ENCODE measurements at places on chromosomes 12 and 14.
A peak's percentile ranks its signal among the peaks of the same experiment; 100 is the strongest.

DNA sequence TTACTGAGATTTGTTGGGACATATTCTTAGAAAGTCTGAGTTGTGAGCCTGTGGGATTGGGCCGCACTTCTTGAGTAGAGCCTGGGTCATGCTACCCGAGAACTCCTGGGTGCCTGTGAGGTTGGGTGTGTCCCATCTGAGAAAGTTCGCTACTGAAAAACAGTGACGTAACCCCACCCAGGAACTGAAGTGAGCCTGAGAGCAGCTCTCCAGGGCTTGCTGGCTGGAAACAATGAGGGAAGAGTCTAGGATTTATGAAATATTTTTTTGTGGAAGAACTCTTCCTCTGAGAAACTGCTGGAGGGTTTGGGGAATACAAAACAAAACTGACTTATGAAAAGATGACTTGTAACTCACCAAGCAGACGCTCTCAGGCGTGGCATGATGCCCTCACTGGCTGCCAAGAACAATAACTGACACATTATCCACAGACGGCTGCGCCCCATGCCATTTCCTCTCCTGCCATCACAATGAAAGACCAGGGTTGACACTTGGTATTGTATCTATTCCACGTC, 69.2 kb downstream of the RASSF3 start:
- peak; percentile 32 for DNase-seq

- DNase-seq, result no peak
Measured at GRCh38 chr12:104340177-104340576, 36.6 kb downstream of the EID3 start.

DNA sequence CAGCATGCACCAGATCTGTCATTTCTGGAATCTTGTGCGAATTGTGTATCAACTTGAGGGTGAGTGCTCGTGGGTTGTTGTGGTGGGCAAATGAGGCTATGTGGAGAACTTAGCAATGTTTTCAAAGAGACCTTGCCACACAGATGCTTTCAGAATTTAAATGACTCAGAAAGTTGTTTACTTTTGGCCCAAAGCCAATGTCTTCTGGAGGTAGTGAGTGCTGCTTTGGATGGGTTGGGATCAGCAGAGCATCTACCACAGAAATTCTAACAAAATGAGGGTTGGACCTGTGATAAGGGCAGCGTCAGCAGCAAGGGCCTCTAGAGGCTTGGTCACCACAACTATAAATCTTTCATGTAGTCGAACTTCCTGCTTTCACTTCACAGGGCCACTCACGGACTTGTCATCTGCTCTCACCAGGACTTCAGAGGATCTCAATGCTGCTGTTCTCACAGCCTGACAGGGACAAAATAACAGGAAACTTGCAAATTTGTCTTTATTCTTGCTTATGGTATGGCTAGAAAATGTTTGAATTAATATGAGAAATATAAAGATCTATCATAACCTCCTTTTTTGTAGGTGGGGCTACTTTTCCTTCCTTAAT, 111.4 kb downstream of the DACT1 start:
- DNase-seq, result no peak

DNA sequence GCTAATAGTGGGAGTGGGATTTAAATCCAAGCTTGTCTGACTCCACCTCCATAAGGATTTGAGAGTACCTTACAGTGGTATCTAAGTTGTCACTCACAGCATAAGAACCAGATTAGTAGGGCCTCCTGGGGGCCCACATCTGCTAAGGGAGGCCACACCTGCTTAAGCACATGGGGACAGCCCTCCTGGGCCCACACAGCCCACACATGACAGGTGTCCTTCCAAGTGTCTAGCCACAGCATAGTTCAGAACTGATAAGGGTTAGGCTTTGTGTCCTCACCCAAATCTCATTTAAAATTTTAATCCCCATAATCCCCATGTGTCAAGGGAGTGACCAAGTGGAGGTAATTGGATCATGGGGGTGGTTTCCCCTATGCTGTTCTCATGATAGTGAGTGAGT, 186.0 kb upstream of the HMGA2 start:
- no peak for DNase-seq

- DNase-seq, result no peak
Measured at GRCh38 chr14:52547526-52547925, 4.8 kb downstream of the TXNDC16 start.

- no peak for DNase-seq
Measured at GRCh38 chr14:30223966-30224365, 296.3 kb upstream of the PRKD1 start.

GRCh38 chr12:42564556-42564955, 25.0 kb downstream of the PRICKLE1 start:
- no peak for DNase-seq

DNA sequence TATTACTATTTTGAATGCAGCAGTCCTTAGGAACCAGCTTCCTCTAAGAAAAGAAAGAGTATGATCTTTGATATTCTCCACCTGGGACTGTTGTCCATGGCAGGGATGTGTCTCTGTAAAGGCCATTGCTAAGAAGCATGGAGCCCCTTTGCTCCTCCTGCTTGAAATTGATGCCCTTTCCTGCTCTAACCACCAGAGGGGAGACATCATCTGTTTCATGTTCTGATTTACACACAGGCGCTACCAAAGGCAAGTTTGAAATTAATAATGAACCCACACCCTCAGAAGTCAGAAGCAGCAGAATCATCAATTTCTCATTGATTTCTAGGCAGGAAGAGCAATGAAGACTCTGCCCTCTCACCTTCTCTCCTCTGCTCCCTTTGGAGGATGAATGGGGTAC, 253.8 kb downstream of the RMST start:
- DNase-seq, result no peak

DNA sequence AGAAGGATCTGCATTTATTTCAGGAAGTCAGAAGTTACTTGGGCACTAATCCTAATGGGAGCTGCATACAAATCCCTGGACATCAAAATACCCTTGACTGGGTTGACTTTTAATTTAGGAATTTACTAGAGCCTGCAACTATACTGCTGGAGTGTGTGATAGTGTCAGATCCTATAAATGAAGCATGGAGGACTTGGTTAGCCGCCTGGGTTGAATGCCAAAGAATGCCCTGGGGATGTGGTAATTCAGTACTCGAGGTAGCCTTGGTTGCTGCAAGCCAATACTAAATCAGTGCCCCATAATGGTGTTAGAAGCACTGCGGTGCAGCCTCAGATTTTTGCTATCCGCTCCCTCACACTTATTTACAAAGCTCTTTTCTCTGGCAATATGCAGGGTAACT, 184.9 kb downstream of the CAPZA3 start:
- DNase-seq, result no peak

DNA sequence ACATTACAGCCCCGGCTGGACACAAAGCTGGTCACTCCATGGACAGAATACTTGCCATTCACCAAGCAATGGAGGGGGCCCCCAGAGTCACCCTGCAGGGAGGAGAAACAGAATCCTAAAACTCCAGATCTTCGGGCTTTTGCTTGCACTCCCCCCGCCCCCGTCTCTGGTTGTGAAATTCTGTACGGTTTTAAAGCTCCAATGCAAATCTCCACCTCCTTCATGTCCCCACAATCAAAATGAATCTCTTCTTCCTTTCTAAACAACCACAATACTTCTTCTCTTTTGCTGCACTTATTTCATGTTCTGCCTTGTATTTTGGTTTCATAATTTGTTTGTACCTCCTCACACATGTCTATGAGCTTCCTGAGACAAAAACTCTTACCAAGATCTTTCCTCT, 5.8 kb upstream of the BIN2 start:
- DNase-seq, result no peak

DNA sequence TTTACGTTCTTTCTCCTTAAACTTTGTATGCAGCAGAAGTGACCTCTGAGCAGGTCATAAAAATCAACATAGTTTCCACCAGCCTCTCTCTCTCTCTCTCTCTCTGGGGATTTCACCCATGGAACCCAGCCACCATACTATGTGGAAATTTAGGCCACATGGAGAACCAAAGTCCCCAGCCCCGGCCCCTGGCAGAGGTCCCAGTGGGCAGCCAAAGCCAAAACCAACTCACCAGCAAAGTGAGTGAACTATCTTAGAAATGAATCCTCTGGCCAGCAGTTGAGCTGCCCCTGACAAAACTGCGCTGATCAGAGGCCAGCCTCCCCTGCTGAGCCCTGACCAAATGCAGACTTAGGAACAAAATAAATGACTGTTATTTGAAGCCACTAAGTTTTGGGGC, 9.2 kb downstream of the DUSP6 start:
- DNase-seq, result no peak

GRCh38 chr14:77033622-77034589, 5.4 kb upstream of the IRF2BPL start:
- peak; percentile 60 for DNase-seq

DNA sequence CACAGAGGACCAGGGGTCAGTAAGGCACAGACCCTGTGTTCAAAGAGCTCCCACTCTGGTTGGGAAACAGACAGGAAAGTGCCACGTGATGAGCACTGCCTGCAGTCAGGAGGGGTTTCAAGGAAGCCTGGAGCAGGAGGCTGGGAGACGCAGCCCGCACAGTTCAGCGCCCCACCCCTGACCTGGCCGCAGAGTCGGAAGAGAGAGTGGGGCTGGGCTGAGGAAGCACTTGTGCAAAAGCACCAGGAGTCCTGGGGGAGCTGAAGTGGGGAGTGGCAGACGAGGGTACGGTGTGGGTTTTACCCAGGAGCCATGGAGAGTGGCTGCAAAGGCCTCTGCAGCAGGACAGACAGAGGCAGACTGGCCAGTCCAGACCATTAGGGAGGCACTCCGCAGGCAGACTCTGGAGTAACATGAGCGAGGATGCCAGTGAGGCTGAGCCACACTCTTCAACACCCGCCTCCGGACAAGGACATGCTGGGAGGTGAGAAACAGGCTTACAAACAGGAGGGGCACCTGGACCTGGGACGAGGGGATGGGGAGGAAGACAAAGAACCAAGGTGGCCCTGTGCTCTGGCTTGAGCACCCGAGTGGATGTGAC, 85.7 kb upstream of the GPR68 start:
- no peak for DNase-seq

- DNase-seq, result no peak
Measured at GRCh38 chr12:119444462-119445044, 110.0 kb downstream of the CCDC60 start.

- DNase-seq, result no peak
Measured at GRCh38 chr12:67364228-67364627, 95.1 kb downstream of the CAND1 start.

GRCh38 chr12:1810201-1810930, 10.0 kb upstream of the LRTM2 start:
- DNase-seq, result no peak

- no peak for DNase-seq
Measured at GRCh38 chr12:3571724-3572123, 80.7 kb downstream of the PRMT8 start.

DNA sequence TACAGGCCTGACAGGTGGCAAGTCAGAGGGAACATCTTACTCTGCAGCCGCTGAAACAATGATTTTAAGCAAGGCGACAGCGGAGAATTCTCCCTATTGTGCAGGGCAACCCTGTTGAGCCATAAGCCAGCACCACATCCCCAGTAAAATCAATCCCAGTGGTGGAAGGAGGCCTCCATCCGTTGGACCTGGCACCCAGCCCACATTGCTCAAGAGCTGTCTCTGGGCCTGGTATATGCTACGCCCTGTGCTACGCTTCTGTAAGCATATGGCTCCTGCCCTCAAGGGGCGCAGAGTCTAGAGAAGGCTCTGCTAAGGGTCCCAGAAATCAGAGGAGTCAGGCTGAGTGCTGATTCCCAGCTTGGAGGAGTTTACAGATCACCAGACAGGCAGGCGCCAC, 265.5 kb downstream of the CACNA1C start:
- DNase-seq, result no peak

DNA sequence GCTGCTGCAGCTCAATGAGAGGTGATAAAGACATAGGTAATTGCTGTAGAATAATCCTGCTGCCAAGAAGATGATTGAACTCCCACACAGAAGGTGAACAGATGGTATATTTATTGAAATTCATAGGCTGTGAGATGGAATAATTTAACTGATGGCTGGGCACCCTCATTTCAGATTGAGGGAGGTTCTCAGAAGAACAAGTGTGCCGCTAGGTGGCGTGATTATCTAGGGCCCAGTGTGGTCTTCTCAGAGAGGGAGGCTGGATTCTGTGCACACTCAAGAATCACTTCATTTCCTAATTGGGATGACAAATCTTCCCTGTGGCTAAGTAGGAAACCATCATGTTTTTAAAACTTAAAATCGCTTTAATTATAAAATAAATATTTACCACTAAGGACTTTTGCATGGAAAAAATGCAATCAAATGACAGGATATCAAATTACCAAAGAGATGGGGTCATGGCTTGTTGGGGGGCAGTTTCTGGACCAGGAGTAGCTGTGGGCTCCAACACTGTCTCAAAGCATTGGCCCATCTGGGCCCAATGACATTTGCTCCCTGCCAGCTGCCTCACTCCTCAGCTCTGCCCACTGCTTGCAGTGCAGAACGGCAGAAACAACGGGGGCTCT, 132.3 kb downstream of the SNAPC1 start:
- peak; percentile 15 for DNase-seq

DNA sequence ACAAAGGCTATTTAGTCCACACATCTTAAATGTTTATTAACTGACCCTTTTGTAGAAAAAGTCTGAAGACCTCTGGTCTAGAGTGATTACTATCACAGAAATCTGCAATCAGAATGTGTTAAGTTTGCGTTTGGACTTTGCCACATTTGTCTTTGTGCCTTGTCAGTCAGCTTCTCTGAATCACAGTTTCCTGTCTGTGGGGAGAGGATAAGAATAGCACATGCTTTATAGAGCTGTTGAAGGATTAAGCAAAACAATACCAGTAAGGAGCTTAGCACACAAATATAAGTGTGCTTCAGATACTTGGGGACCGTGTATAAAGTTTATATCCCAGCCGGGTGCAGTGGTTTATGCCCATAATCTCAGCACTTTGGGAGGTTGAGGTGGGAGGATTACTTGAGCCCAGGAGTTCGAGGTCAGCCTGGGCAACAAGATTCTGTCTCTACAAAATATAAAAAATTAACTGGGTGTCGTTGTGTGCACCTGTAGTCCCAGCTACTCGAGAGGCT, 63.0 kb upstream of the BTG1 start:
- DNase-seq, result no peak

DNA sequence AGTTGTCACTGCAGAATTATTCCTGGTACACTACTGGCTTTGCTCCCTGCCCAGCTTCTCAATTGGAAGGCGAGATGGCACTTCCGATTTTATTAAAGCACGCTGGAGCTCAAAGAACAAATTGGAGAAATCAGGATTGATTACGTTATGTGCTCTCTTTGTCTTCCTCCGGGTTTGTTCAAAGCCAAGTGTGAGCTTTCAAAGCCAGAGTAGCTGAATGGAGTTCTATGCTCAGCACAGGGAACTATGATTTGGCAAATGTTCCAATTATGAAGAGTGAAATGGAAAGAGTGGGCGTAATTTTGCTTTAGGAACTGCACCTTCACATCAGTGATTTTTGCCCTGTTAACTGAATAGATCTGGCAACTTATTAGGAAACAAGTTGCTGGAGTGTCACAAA, 72.4 kb downstream of the FLRT2 start:
- no peak for DNase-seq
